Activated T-cell treated with anti-CD3 and anti-CD28 coated beads, Interleukin-2, amount 50 U/mL, for 4 hours (primary cell): ENCODE measurements at places on chromosomes 16 and 17.
A peak's percentile ranks its signal among the peaks of the same experiment; 100 is the strongest.

DNA sequence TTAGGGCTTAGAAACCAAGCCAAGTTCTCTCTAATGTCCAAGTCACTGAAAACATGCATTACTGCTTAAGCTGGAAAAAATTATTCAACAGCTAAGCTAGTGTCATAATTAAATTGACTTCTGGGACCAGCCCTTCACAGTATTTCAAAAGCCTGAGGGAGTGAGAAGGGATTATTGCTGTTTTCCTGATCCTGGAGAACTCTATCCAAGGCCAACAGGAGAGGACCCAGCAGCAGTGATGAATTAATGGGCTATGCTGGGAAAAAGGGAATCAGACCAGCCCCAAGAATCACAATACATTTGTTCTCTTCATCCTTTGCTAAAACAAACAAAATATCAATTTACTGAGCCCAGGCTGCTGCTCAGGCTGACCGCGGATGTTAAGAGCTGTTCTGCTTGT is 34.5 kb upstream of the CLEC3A start:
- no peak for DNase-seq

DNA sequence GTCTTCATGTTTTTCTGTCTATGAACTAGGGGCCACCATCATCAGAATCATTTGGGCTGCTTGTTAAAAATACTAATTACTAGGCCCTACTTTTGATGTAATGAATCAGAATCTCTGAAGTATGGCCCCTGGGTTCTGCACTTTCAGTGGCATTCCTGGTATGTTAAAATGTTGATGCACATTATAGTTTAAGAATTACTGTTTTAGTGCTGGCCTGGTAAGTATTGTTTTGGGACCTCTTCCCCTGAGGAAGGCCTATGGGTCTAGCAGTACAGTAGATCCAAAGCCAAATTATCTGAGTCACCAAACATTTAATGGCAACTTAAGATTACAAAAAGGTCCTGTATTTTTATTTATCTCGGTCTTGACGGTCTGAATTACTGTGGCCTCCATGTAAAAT is 58.8 kb downstream of the AP2B1 start:
- DNase-seq: no peak

DNA sequence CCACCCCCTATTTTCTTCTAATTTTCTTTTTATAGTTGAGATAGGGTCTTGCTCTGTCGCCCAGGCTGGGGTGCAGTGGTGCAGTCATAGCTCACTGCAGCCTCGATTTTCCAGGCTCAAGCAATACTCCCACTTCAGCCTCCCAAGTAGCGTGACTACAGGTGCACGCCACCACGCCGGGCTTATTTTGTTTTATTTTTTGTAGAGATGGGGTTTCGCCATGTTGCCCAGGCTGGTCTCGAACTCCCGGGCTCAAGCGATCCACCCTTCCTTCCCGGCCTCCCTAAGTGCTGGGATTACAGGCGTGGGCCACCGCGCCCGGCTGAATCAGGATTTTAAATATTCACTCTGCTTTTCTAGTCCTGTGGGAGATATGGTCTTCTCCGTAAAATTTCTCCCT is 941 bp upstream of the GDPD1 start:
- DNase-seq: no peak

GRCh38 chr17:70251706-70252105 is 82.4 kb downstream of the KCNJ2 start:
- no peak for DNase-seq

GRCh38 chr17:46773676-46774075 is 44.8 kb downstream of the WNT3 start:
- DNase-seq: no peak

GRCh38 chr17:29177871-29178749 is 2.1 kb downstream of the MYO18A start:
- no peak for DNase-seq

DNA sequence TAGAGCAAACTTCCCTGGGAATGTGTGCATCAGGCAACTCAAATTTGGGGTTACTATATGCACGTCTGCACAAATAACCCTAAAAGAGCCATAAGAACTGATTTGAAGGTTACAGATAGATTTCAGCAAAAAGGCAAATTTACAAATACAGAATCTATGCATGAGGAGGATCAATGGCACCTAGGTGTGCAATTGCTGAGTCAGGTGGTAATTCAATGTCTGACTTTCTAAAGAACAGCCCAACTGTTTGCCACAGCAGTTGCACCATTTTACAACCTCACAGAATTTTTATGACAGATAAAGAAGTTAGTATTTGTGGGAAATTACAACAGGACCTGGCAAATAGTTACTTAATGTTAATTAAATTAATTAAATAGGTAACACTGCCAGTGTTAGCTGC is 405.5 kb downstream of the TMEM114 start:
- no peak for DNase-seq

DNA sequence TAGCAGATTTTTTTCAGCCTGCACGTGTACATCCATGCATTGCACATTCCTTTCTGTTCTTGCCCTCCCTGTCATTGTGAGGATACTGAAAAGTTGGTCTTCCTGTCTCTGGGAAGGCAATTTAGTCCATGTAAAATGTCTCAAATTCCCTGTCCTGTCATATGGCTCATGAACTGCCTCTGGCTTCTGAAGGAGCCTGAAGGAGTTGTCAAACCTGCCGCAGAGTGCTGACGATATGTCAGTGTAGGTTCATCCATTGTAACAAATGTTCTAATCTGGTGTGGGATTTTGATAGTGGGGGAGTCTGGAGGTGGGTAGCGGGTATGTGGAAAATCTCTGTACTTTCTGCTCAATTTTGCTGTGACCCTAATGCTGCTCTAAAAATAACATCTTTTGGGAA is 59.6 kb downstream of the YPEL2 start:
- no peak for DNase-seq

- DNase-seq: peak; percentile 8
These were observed 11.4 kb downstream of the CHST4 start for GRCh38 chr16:71537643-71538042.

GRCh38 chr16:9090101-9090959 is 1.1 kb upstream of the HAPSTR1 start:
- peak; percentile 41 for DNase-seq

GRCh38 chr16:60655514-60656153 is 1380.6 kb downstream of the CDH8 start:
- DNase-seq: no peak

DNA sequence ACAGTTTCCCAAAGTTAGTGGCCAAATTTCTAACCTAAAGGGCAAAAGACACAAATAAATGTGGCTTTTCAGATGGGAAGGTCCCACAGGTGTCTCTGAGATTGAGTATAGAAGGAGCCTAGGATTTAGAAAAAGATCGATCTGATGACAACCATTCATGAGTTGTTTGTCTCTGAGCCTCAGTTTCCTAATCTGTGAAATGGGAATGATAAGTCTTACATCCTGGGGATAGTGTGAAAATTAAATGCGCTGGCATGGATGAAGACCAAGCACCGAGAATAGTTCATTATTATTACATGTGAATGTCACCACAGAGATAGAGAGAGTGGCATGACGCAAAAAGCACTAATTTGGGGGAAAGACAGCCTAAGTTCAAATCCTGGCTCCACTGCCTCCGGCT is 7.2 kb downstream of the CDH5 start:
- DNase-seq: no peak

GRCh38 chr16:3825103-3825502 is 55.4 kb downstream of the CREBBP start:
- DNase-seq: no peak

GRCh38 chr17:52899235-52899634 is 740.7 kb upstream of the CA10 start:
- no peak for DNase-seq

GRCh38 chr16:85246473-85246872 is 134.2 kb upstream of the CIBAR2 start:
- no peak for DNase-seq

DNA sequence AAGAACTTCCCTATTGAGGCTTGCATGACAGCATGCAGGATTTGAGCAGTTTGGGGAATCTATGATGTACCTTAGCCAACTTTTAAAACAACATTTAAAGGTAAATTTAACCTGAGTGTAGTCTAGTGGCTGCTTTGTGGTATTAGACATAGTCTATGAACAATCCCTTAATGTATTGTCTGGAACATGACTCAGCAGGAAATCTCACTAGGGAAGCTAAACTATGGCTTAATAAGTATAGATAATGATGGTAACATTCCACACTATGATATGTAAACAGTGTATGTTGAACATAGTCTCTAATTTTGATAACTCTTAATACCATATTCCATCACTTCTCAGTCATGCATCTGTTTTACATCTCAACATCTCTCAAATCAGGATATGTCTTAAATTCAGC is 52.1 kb upstream of the SLC12A3 start:
- DNase-seq: no peak

DNA sequence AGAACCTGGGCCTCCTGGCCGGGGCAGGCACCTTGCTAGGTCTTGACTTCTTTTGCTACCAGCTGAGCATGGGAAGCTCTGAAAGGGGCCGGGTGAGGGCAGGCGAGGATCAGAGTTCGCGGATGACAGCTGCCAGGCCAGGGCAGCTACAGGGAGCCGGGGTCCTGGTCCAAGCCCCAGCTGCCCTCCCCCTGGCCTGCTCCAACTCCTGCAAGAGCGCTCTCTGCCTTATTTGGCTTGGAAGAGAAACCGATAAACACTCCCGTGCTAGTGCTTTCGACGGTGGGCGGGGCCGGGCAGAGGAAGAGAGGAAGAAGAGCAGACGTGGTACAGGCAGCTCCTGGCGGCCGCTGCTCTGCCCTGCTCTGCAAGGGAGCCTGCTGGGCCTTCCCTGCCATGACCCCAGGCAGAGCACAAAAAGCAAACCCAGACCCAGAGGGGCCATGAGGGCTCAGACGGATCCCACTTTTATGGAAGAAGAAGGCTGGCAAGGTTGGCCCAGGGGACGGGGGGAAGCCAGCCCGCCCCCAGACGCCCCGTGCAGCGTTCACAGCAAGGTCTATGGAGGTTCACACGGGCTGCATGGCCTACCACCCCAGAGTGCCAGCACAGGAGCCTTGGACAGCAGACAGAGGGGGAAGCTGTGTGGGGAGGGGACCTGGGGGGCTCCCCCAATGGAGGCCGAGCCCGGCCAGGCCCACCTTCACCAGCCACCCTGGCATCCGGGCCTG is 25.6 kb downstream of the PIEZO1 start:
- peak; percentile 38 for DNase-seq

- peak; percentile 26 for DNase-seq
These were observed 38.5 kb upstream of the NKD1 start for GRCh38 chr16:50509521-50510341.

GRCh38 chr17:47423406-47424295 is 99.9 kb downstream of the EFCAB13 start:
- no peak for DNase-seq

GRCh38 chr17:61200339-61200715 is 199.3 kb upstream of the TBX2 start:
- DNase-seq: no peak

GRCh38 chr17:73340093-73340596 is 28.3 kb upstream of the CDC42EP4 start:
- no peak for DNase-seq

DNA sequence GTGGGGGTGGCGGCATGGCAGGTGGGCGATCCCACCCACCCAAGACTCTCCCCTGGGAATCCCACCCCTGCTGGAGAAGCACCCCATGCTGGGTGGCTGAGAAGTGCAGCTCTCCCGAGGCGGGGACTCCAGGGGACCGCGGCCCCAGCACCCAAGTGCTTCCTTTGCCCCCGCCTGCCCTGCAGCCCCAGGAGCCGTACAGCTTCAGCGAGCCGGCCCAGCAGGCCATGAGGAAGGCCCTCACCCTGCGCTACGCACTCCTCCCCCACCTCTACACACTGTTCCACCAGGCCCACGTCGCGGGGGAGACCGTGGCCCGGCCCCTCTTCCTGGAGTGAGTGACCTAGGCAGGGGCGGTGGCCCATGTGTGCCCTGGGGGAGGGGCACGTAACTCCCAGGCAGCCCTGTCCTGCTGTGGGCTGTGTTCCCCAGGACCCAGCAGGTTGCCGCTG is 11.7 kb downstream of the GAA start:
- no peak for DNase-seq

DNA sequence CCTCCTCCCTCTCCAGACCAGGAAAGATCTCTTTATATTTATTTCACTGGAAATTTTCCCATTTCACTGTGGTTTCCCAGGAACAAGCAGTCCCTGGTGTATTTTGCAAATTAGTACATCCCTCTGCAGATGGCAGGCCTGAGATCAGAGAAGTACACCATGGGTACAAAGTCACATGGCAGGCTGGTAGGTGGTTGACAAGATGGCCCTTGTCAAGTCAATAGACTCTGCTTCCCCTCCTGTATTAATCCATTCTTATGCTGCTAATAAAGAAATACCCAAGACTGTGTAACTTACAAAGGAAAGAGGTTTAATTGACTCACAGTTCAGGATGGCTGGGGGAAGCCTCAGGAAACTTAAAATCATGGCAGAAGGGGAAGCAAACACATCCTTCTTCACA is 51.6 kb upstream of the KSR1 start:
- DNase-seq: no peak

- peak; percentile 80 for DNase-seq
These were observed 16.5 kb downstream of the CCDC102A start for GRCh38 chr16:57519796-57520360.
